ENCODE measurements at places on chromosomes 1 and 21. TPM values are rescaled to one million over a fixed set of nuclear protein-coding genes. Genes with fewer than 3 reads are reported as not detected.

Gene TCHHL1
- total RNA-seq = not detected

Gene CA6
- 2.3 TPM for total RNA-seq

Gene TRAPPC3
- 62.8 TPM for total RNA-seq

Gene TSSK3
- 1.2 TPM for total RNA-seq

Gene PRXL2B
- total RNA-seq = 37.4 TPM

Gene WNT2B
- total RNA-seq = 0.27 TPM

Gene CELF3
- total RNA-seq = not detected

All from T-helper 1 cell treated with Interleukin-12 subunit alpha and Interleukin-12 subunit beta and Interleukin-4 antibody, amounts not matched to agents 30 ng/mL and 1 ng/mL, for 36 hours (primary cell).